Regular cardiac myocyte (primary cell): ENCODE measurements at places on chromosomes 6 and 20. TPM values are rescaled to one million over a fixed set of nuclear protein-coding genes. Genes with fewer than 3 reads are reported as not detected.

CYP21A2 gene
- total RNA-seq = 0.19 TPM in 1 of 2 replicates, not detected in the other

ZNF334 gene
- total RNA-seq = 2.5 and 3.1 TPM in 2 replicates

DSP gene
- total RNA-seq = 17.4 and 27.3 TPM in 2 replicates

TFAP2D gene
- total RNA-seq = not detected in 2 replicates

NAA20 gene
- total RNA-seq = 37.2 and 60.8 TPM in 2 replicates

RING1 gene
- total RNA-seq = 22.8 TPM in 2 replicates

TPX2 gene
- 17.5 and 86.1 TPM in 2 replicates for total RNA-seq

MYMX gene
- not detected in 2 replicates for total RNA-seq

PRKN gene
- 0.58 and 2.8 TPM in 2 replicates for total RNA-seq

SLC17A9 gene
- 7.9 and 21.9 TPM in 2 replicates for total RNA-seq

KLHDC3 gene
- total RNA-seq = 64.8 and 107 TPM in 2 replicates

PRSS16 gene
- total RNA-seq = 0.19 and 0.28 TPM in 2 replicates

AMD1 gene
- total RNA-seq = 30.7 and 70.5 TPM in 2 replicates

APOM gene
- total RNA-seq = 0.28 and 1.2 TPM in 2 replicates

ASIP gene
- not detected in 2 replicates for total RNA-seq

BTBD3 gene
- 21.1 and 23.7 TPM in 2 replicates for total RNA-seq

ERVFRD-1 gene
- total RNA-seq = not detected in 2 replicates

MSH5 gene
- total RNA-seq = 4.4 and 5.4 TPM in 2 replicates

RAB23 gene
- total RNA-seq = 33.0 and 60.3 TPM in 2 replicates

SIRPA gene
- 2.9 and 9.9 TPM in 2 replicates for total RNA-seq

OR2B6 gene
- total RNA-seq = not detected in 2 replicates

TP53TG5 gene
- under 0.01 TPM in 1 of 2 replicates, not detected in the other for total RNA-seq

TMEM14C gene
- 109 and 153 TPM in 2 replicates for total RNA-seq
